ELF-1 (cell line): ENCODE measurements at places on chromosomes 7 and 10.

DNA sequence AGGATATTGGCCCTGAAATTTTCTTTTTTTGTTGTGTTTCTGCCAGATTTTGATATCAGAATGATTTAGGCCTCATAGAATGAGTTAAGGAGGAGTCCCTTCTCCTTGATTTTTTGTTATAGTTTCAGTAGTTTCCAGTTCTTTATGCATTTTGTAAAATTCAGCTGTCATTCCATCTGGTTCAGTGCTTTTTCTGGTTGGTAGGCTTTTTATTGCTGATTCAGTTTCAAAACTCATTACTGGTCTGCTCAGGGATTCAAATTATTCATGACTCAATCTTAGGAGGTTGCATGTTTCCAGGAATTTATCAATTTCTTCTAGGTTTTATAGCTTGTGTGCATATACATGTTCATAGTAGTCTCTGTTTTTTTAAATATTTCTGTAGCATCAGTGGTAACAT is 10.1 kb upstream of the TMEM196 start:
- DNase-seq: no peak

GRCh38 chr7:101877882-101878591 is 60.6 kb downstream of the CUX1 start:
- peak; percentile 82 for DNase-seq

GRCh38 chr7:139734395-139734794 is 43.4 kb downstream of the HIPK2 start:
- DNase-seq: no peak

DNA sequence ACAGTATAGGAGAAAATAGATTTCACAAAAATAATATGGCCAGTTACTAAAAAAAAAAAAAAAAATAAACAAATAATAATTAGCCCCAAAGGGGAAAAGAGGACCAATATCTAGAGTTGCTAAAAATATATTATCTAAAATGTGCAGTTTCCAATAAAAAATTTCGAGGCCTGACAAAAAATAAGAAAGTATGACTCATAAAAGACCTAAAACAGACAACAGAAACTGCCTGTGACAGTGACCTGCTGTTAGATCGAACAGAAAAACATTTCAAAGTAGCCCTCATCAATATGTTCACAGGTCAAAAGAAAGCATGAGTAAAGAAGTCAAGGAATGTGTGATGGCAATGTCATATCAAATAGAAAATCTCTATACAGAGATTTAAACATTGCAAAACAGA is 11.8 kb upstream of the TSPAN12 start:
- no peak for DNase-seq

- DNase-seq: no peak
Observed at GRCh38 chr7:44580945-44581878, 819 bp downstream of the TMED4 start.

DNA sequence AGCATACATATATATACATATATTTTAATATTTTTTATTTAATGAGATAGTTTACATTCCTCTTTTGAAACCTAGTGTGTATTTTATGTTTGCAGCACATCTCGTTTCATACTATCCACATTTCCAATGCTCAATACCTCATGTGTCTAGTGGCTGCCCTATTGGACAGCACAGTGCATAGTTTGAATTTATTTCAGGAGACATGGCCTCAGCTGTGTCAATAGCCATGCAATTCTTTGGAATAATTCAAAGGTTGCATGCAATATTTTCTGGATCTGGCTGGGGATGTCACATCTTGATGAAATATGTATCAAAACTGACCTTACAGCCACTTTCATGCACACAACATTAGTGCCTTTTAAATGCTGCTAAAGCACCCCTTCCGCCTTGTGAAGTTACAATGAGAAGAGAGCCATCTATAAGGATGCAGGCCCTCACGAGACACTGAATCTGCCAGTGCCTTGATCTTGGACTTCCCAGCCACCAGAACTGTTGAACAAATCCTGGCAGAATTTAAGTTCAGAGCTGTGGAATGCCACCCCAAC is 13.0 kb downstream of the FGFBP3 start:
- DNase-seq: no peak

GRCh38 chr7:96144260-96144526 is 177.7 kb downstream of the SLC25A13 start:
- DNase-seq: no peak

GRCh38 chr7:11552676-11553296 is 279.2 kb downstream of the THSD7A start:
- DNase-seq: no peak

GRCh38 chr7:38057829-38058228 is 120.2 kb upstream of the STARD3NL start:
- DNase-seq: no peak

GRCh38 chr7:55488804-55489340 is 83.4 kb downstream of the VOPP1 start:
- DNase-seq: peak; percentile 50

GRCh38 chr7:38506004-38506403 is 125.2 kb downstream of the AMPH start:
- no peak for DNase-seq

- no peak for DNase-seq
Observed at GRCh38 chr7:27189997-27190748, 5.1 kb upstream of the HOXA11 start.

GRCh38 chr7:158495216-158495615 is 92.4 kb downstream of the PTPRN2 start:
- no peak for DNase-seq

GRCh38 chr7:140176811-140177702 is at the start of gene KDM7A:
TSS of gene KDM7A (minus strand) at chr7:140176983. CDS start at chr7:140176937, 46 bp downstream.
- peak; percentile 87 for DNase-seq

GRCh38 chr7:134480730-134481129 is 21.8 kb upstream of the AKR1B1 start:
- peak; percentile 14 for DNase-seq

GRCh38 chr10:23065181-23065948 is 30.0 kb upstream of the MSRB2 start:
- no peak for DNase-seq

DNA sequence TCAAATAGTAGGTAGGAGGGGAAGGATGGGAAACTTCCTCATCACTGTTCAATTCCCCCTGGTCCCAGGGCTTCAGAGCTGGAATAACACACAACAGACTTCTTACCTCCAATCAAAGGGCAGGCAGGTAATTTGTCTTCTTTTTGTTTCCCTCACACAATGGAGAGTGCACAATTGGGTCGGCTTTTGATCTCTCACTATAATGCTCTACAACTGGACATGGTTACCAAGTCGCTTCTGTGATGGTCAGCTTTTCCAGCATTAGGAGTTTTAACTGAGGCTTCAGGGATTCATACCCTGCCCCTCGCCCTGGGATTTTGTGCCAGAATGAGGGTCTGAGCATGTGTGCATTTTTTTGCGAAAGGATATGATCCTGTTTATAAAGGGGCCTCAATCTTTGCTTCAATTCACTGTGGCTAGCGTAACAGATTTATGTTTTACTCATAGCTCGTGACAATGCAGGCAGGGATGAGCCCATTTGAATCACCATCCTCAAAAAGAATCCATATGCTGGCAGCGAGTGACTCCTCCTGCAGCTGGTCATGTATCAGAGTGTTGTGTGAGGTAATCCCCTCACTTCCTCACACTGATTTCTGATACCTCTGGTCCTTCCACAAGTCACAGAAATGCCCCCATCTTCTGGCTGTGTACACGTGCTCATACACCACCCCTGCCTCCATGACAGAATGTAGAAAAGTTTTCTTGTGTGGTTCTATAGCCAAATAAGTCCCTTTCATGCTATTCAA is 189.6 kb downstream of the CTTNBP2 start:
- DNase-seq: no peak

DNA sequence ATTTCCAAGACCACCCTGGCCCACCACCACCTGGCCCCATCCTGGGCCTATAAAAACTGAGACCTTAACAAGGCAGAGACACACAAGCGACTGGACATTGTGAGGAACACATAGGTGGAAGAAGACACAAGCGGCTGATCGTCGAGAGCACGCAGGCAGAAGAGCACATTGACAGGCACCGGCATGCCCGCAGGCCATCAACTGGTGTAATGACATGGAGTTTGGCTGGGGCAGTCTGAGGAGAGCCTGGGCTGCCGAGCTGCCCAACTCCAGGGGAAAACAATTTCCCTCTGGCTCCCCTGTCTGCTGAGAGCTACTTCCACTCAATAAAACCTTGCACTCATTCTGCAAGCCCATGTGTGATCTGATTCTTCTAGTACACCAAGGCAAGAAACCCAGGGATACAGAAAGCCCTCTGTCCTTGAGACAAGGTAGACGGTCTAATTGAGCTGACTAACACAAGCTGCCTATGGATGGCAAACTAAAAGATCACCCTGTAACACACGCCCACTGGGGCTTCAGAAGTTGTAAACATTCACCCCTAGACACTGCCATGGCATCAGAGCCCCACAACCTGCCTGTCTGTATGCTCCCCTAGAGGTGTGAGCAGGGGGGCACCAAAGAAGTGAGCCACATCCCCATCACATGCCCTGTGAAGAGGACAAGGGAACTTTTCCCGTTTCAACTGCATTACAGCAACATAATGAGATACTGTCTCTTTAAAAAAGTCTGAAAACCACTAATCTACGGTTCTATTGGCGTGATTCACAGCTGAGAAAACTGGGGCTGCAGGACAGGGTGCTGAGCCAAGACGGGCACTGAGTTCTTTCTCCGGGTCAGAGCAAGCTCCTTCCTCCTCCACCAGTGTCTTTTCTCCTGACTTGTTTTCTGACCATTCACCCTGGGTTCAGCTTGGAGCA is 18.5 kb upstream of the TNS3 start:
- no peak for DNase-seq

DNA sequence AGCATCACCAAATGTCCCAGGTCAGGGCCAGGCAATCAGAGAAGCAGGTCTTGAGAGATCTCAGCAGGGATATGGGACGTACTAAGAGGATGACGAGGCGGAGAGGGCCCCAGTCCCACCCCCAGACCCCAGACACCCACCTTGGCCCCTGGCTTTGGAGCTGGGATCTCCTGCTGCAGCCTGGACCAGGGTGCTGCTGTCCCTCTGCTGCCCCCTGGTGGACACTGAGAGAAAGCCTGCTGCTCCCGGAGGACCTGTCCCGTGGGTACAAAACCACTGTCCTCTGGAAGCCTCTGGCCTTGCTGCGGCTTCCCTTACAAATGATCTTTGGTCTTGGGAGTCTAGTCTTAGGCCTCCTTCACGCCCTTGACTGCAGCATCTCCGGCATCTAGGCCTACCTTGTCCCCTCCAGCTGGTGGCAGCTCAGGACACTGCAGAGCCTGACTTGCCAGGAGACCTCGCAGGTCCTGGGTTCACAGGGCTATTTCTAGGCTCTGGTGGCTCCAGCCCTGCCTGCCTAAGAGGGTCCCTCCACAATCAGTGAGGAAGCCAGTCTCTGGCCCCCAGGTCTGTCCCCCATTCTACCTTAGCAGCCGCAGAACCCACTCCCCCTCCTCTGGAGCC is 97.1 kb downstream of the RGS10 start:
- DNase-seq: peak; percentile 85

GRCh38 chr10:13053794-13054462 is 46.0 kb upstream of the OPTN start:
- DNase-seq: peak; percentile 17

DNA sequence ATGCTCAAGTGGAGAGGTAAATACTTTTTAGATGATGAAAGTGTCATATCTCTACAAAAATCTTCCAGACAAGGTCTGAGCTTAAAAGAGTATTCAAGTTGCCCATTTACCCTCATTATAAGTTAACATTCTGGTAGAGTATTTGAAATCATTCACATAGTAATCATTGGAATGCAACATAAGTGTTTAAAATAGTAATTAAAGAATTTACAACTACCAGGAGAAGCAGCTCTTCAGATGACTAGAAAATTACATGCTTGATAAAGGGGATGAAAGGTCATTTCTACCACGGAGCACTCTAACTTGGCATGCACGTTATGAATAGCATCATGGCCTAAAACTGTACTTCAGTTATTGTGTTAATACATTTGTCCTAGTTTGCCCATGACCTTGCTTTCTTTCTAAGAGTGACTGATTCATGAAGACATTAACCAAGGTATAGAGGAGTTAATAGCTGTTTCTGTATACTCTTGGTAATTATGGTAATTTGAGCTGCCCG is 120.0 kb downstream of the SEMA3E start:
- DNase-seq: no peak

DNA sequence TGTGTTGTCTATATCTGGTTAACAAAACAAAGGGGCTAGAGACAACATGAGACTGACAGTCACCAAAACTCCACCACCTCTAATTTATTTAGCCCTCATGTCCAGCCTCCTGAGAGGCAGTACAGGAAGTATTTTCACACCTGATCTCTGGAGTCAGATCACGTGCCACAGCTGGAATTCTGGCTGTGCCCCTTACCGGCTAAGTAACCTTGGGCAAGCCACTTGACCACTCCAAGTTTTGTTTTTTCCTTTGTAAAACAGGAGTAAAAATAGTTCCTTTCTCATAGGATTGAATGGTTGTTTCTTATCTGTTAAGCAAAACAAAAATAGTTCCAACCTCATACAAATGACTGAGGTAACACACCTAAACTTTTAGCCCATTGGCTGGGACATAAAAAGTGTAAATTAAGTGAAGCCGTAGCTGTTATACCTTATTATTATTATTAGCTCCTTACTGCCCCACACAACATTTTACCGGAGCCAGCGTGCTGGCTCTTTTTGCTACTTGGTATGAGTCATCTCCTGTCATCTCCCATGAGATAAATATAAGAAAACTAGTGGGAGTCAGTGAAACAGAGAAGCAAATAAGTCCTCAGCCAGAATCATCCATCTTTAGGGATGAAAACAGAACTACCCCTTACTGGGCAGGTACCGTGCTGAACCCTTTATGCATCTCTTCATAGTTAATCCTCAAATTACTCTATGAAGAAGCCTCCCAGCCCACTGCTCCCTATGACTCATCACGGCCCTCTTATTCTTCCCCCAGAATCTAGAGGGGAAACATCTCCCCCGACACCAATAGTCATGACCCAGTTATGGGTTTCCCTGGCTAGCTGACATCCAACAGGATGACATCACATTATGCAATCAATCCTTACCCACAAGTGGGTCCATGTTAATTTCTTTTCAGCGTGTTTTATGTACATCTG is 44.9 kb downstream of the PPP1R3C start:
- DNase-seq: no peak

DNA sequence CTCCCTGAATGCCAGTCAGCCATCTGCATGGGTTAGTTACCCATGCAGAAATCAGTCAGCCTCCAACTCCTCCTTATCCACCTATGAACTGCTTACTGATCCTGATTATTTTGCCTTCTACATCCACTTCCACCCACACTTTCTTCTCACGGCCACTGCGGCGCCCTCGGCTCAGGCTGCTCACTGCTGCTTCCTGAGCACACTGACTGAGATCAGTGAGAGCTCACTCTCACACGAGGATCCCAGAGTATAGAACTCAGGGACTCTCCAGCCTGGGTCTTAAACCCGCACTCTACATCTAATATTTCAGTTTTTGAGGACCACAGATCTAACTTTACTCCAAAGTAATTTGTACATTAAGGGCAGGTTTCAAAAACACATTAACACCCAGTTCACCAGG is 64.4 kb downstream of the GRB10 start:
- no peak for DNase-seq
